HCT116 (cell line): ENCODE measurements at places on chromosomes 7 and 10.

DNA sequence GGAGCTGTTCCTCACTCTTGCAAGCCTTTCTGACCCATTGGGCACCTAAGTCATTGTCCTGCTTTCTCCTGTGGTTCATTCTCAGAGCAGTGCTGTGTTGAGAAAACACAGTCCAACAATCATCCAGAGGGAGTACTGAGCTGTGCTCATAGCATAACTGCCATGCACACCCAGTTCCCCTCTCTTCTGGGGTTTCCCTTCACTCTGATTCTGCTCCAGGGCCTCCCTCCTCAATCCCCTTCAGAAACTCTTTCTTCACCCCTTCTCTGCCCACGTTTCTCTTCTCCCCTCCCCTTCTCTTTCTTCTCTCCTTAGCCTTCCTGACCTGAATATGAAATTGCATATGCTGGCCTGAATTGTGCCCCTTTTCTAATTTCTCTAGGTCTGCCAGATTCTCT is 155.8 kb downstream of the AOAH start:
- no peak for DNase-seq

GRCh38 chr10:117112220-117112619 is 25.9 kb downstream of the VAX1 start:
- peak; percentile 15 for DNase-seq

DNA sequence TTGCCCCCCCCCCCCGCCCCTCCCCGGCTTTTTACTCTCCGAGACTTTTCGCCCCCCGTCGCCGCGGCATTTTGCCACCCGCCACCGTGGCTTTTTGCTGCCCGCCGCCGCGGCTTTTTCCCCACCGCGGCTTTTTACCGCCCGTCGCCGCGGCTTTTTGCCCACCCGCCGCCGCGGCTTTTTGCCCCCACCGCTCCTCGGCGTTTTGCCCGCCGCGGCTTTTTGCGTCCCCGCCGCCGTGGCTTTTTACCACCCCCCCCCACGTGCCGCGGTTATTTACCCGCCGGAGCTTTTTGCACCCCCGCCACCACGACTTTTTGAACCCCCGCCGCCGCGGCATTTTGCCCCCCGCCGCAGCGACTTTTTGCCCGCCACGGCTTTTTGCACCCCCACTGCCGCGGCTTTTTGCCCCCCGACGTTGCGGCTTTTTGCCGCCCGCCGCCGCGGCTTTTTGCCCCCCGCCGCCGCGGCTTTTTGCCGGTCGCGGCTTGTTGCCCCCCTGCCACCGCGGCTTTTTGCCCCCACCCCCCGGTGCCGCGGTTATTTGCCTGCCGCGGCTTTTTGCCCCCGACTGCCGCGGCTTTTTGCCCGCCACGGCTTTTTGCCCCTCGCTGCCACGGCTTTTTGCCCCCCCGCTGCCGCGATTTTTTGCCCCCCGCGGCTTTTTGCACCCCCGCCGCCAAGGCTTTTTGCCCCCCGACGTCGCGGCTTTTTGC is 461.1 kb downstream of the ZNF33B start:
- no peak for DNase-seq

DNA sequence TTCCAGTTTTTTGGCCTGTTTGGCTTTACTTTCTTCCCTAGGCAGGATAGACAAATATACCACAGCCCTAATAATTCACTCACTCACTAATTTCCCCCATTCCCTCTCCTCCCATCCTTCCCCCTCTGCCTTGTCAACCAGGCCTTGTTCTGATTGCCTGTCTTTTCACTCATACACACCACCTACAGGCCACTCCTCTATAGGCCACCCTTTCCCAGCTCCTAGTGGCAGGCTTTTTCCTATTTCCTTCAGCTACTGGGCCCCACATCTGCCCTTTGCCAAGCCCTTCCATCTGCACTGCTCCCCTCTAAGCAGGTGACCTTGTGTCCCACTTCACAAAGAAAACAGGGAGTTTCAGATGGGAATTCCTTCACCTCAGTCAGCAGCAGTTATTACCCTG is 59.8 kb upstream of the MSRB2 start:
- peak; percentile 21 for DNase-seq

- DNase-seq: no peak
These were observed 35.0 kb upstream of the ADCYAP1R1 start for GRCh38 chr7:31017032-31017675.

- no peak for DNase-seq
These were observed 269.8 kb downstream of the ADARB2 start for GRCh38 chr10:1467334-1468076.

DNA sequence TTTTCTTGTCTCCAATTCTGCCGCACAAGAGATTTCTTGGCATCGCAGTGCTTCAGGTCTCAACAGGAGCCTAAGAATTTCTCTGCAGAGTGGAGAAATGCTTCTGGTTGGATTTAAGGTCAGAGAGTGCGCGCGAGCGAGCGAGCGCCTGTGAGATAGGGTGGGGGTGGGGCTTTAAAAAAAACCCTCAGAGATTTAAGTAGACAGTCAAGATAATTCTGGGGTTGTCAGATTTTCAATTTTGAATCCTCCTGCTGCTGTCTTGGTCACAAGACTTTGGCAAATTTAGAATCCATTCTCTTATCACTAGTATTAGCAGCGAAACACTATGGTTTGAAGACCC is 49.7 kb downstream of the CPEB3 start:
- DNase-seq: no peak

DNA sequence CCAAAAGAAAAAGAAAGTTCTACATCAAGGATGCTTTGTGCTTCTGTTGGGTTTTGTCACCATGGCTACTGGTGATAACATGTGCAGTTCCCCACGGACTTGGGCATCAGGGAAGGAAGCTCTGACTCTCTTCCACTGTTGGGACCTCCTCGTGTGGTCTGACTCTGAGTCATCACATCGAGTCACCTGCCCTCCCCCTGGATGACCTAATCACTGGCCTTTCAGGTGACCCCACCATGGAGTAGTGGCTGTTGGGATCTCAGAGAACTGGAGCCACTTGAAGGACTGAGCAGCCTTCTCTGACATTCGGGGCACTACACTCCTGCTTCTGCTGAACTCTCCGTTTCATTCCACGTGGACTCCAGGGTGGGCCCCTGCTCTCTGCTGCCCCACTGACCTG is 60.8 kb upstream of the DOCK1 start:
- DNase-seq: no peak

DNA sequence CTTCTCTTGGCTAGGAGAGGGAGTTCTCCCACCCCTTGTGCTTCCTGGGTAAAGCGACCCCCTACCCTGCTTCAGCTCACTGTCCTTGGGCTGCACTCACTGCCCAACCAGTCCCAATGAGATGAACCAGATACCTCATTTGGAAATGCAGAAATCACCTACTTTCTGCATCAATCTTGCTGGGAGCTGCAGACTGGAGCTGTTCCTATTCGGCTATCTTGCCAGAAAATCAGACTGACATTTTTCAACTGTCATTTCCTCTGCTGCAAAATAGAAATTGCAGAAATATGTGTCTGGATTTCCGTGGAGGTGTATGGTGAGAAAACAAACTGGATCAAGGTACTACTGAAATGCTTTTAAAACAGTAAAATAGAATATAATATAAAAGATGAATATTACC is 43.0 kb upstream of the CYP2C18 start:
- DNase-seq: no peak

- DNase-seq: no peak
These were observed 38.7 kb downstream of the GNA12 start for GRCh38 chr7:2805213-2805944.

DNA sequence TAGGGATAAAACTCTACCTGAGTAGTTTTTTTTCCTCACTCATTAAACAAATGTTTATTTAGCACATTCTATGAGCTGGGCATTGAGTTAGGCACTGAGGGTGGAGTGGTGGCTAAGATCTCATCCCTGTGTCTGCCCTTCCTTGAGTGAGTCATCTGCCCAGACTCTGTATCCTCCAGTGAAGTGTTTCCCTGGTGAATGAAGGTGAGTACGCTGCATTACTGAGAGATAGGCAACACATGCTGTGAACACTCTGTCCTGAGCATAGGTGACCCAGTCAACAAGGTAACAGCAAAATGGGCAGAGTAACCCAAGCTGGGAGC is 5.8 kb downstream of the PITX3 start:
- no peak for DNase-seq

- no peak for DNase-seq
These were observed 85.1 kb downstream of the HIPK2 start for GRCh38 chr7:139692723-139693122.

- no peak for DNase-seq
These were observed 24.8 kb downstream of the JCAD start for GRCh38 chr10:30034433-30035137.

DNA sequence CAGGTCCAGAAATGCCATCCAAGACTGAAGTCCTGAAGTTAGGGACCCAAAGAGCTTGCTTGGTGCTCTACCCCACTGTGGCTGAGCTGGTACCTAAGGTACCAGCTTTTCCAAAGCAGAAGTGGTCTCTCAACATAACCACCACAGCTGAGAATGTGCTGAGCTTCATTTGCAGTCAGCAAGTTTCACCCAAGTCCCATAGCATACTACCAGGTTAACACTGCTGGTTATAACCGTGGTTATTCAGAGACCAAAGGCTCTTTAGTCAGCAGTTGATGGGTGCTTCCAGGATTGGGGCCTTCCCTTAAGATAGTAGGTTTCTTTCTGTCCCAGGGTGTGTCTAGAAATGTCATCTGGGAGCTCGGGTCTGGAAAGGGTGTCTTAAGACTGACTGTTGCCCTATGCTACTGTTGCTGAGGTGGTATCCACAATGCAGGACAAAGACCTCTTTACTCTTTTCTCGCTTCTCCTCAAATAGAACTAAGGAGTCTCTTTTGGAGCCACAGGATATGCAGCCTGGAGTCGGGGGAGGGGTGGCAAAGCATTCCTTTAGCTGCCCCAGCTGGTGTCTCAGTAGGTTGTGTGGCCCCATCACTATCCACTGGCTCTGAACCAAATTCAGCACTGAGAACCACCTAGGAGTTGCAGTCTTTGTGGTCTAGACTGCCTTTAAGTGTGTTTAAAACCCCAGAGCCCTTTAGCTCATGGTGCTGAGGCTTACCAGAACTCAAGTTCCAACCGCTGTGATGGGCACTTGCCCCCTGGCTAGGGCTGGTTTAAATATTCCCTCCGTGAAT is 354.9 kb upstream of the SEMA3C start:
- DNase-seq: no peak

DNA sequence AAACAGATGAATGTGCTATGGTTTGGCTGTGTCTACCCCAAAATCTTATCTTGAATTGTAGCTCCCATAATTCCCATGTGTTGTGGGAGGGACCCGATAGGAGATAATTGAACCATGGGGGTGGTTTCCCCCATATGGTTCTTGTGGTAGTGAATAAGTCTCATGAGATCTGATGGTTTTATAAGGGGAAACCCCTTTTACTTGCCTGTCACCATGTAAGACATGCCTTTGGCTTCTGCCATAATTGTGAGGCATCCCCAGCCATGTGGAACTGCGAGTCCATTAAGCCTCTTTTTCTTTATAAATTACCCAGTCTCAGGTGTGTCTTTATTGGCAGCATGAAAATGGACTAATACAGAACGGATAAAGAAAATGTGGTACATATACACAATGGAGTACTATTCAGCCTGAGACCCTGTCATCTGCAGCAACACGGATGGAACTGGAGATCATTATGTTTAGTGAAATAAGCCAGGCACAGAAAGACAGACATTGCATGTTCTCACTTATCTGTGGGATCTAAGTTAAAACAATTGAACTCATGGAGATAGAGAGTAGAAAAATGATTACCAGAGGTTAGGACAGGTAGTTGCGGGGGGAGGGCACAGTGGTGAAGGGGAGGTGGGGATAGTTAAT is 587.6 kb upstream of the NRP1 start:
- DNase-seq: no peak

GRCh38 chr10:3829156-3830050 is 44.4 kb upstream of the KLF6 start:
- DNase-seq: no peak

GRCh38 chr10:109773288-109774120 is 149.8 kb downstream of the XPNPEP1 start:
- peak; percentile 16 for DNase-seq

- no peak for DNase-seq
These were observed 11.9 kb upstream of the FRMPD2 start for GRCh38 chr10:48286356-48286755.

DNA sequence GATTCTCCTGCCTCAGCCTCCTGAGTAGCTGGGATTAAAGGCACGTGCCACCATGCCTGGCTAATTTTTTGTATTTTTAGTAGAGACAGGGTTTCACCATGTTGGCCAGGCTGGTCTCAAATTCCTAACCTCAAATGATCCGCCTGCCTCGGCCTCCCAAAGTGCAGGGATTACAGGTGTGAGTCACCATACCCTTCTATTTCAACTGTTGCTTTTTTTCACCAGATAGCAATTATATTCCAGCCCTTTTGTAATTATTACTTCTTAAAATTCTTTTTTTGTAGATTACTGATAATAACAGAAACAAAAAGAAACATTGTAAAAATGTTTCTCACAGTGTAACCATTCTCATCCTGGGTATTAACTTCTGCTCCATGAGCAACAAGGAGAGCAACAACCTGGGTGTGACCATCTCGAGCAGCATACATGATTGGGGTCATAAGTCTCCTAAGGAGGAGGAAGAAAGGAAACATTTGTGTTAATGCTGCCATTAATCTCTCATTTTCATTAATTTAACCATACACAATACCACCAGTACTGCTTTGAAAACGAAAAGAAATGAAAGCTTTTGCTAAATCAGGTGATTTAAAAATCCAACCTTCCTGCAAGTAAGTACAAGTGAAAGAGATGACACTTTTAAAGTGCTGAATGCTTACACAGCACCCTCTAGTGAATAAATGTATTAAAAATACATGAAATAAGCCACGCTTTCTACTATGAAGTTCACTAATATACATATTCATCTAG is 41.8 kb downstream of the ASZ1 start:
- peak; percentile 37 for DNase-seq

DNA sequence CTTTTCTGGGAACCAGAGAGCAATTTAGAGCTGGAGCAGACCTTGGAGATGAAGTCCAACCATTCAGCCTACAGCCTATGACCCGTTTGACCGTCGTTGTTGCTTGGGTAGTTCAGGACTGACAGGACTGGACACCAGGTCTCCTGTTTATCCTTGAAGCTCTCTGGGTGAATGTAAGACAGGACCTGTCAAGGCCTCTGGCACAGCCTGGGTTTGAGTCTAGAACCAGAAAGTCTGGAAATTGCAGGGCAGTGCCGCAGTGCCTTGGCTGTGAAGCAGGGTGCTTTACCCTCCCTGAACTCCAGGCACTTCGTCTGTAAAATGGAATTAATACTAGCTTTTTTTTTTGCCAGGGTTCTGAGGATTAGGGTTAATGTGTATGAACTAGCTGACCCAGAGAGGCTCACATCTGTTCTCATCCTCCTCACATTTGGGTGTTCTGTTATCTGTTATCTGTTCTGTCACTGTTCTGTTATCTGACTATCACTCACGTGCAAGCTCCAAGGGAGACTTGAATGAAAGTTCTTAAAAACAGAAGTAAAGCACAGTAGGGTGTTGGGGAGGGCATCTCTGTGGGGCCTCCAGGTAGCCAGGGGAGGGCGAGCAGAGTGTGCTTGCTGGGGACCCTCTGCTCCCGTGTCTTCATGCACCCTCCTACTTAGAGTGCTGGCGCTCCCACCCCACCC is 9.9 kb downstream of the BLVRA start:
- DNase-seq: no peak

- DNase-seq: no peak
These were observed 33.4 kb downstream of the CPXM2 start for GRCh38 chr10:123858077-123858681.

GRCh38 chr10:92757711-92758104 is 68.0 kb downstream of the HHEX start:
- no peak for DNase-seq
